ENCODE measurements at places on chromosomes 5 and 9.

- no peak for DNase-seq
These were observed 48.2 kb downstream of the EQTN start for GRCh38 chr9:27248702-27249101.

- DNase-seq = no peak
These were observed 57.4 kb downstream of the NFIB start for GRCh38 chr9:14256588-14256987.

DNA sequence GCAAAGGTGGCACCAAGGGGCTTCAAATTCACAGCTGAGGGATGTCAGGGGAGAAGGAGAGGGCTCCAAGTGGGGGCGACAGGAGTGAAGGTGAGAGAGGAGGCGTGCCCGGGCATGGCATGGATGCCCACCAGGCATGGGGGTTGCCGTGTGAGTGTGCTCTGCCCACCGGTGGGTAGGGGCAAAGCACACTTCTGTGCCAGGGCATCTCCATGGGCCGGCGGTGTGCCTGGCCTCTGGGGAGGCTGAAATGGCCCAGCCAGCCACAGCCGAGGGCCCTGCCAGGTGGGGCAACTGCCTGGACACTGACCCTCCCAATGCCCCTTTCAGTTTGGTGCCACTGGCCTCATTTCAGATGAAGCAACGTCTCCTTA, 14.0 kb upstream of the RNU6ATAC start:
- no peak for DNase-seq

GRCh38 chr5:131461742-131462141, 173.3 kb downstream of the RAPGEF6 start:
- no peak for DNase-seq

DNA sequence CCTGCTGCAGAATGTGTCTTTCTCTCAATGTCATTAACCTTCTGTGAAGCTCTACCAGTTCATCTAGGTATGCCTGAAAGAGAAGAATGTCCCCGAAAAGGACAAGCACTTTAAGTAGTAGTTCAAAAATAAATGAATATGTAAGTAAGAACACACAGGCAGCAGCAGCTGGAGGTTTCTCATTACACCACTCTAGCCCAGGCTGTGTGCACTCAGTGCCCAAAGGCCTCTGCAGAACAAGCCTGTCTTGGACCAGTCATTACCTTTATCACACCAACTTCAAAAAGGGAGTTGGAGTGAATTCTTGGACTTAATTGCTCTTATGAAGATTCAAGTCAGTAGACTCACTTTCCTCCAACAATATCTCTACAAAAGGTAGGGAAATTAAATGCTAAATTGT, 268.8 kb downstream of the MLLT3 start:
- no peak for DNase-seq

GRCh38 chr5:172312286-172312685, 28.7 kb upstream of the UBTD2 start:
- DNase-seq = no peak

DNA sequence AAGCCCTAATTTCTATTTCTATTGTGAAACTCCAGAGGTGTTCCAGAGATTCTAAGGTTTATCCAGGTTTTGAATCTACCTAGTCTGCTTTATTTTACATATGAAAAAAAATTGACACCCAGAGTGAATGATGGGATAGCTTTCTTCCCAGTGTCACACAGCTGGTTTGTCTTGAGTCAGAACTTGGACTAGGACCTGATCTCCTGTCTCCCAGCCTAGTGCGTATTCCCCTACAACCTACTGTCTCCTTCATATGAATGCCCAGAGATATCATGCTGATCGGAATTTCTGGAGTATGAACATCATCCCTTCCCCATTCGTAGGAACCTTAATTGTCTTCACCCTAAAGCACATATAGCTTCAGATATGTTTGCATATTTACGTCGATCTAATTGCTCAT, 524.2 kb downstream of the SPATA31D1 start:
- DNase-seq = no peak

DNA sequence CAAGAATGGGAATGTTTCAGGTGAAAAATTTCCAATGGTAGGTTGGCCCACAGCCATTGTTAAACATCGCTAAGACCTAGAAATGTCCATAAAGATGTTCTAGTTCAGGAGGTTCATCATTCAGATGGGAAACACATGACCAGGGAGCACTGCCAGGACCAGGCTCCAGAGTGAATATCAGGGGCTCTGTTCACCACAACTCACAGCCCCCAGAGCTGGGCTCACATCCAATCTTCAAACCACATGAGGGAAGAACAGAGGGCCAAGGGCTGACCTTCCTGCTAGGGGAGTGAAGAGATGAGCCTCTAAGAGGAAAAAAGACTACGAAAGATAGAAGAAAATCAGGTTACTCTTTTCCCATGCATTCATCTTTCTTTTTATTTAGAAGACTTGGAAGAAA, 205.8 kb downstream of the SEMA5A start:
- DNase-seq = no peak

- DNase-seq = no peak
These were observed 63.3 kb downstream of the LIX1 start for GRCh38 chr5:97078958-97079743.

DNA sequence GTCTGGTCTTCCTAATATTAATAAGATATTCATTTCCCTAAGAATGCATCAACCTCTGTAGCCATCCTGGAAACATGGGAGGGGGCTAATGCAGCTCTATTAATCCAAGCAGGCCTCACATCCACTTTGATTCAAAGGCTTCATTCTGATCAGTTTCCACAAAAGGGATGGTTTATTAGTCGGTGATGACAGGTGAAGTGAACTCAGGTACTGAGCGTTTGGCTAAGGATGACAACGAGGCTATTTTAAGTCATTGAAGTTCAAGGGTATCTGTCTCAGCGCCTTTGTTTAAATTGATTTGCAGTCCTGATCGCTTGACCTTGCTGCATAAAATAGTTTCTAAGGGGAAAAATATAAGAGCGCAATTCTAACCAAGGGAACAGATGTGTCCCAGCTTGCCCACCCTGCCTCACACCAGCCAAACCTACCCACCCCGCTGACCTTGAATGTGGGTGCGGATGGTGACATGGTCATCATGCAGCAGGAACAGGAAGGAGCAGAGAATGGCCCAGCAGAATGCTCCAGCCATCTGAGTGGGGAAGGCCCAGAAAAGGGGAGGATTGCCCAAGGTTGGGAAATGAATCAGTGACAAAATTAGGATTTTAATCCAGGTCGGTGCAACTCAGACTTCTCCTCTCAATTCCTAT, 70.5 kb upstream of the ZNF618 start:
- no peak for DNase-seq

- DNase-seq = no peak
These were observed 114.1 kb downstream of the MPDZ start for GRCh38 chr9:13165236-13165945.

DNA sequence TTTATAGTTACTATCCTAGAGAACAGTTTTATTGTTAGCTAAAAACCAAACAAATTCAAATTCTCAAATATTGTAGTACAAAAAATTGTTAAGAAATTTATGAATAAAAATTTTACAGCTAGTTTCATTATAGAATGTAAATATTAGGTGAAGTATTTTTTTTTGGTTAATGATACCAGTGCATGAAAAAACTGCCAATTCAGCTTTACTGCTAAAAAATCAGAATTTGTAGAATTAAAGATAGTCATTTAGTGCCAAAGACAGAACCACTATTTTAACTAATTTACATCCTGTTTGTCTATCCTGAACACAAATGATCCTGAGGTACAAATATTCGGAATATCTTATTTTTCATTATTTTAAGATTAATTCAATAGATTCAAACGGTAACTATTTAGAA, 202.6 kb downstream of the FER start:
- no peak for DNase-seq

- DNase-seq = no peak
These were observed 503 bp upstream of the GDNF start for GRCh38 chr5:37840053-37841034.

- no peak for DNase-seq
These were observed 2.0 kb downstream of the ATP6V0E1 start for GRCh38 chr5:172985596-172985995.

GRCh38 chr9:117092582-117092981, 322.3 kb downstream of the ASTN2 start:
- DNase-seq = no peak

DNA sequence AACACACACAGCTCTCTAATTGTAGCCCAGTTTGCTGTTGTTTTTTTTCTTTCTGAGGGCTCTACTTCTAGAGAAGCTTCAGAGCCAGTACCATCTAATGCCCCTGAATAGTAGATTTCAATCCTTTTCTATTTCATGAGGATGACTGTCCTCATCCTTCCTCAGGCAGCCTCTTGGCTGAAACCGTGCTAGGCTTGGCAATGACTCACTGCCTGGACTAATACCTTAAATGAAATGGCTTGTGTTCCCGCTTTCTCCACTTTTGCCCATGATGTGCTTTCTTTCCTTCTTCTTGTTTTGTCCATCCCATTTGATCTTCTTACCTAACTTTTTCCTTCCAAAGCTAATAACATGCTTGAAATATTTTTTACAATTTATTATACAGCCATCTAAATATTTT, 80.1 kb downstream of the ITGA1 start:
- DNase-seq = no peak

GRCh38 chr5:124154714-124155113, 591.7 kb downstream of the ZNF608 start:
- no peak for DNase-seq

Measured in stimulated activated CD4-positive, alpha-beta T cell treated with anti-CD3 and anti-CD28 coated beads, Interleukin-1b, Interleukin-23, amount 100 ng/mL, for 1 hour (primary cell).